Stimulated activated CD4-positive, alpha-beta T cell treated with anti-CD3 and anti-CD28 coated beads, Interleukin-1b, Interleukin-23, amount 100 ng/mL, for 24 hours (primary cell): ENCODE measurements at places on chromosomes 3 and 15.

DNA sequence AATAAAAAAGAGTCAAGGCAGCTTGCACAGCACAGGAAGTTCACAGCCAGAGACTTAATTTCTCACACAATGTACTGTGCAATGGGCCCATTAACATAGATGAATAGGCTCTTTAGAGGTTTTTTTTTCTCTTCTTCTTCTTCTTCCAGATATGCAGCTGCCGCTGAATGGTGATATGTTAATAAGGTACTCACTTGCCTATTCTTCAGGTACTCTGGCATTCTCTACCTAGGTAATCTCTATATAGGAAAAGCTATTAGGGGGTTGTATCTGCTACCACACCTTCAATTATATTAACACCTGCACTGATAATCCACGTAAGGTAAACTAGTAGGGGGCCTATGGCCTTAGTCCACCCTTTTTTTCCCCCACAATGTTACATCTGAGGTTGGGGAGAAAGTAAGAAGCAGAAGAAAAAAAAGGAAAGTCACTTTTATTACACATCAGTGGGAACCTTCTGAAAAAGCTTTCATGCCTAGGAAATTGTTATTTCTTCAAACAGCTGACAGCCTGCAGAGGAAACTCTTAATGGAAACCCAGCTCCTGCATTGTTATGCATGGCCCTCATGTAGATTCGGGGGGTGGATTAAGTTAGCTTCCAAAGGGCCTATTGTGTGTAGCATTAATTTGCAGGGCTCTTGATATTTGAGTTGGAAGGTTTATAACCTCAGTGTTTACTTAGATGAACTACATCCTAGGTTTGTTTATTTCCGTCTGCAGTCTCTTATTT lies 525.5 kb downstream of the ZIC1 start:
- DNase-seq: no peak

- DNase-seq: no peak
Observed at GRCh38 chr3:81452418-81452817, 309.0 kb downstream of the GBE1 start.

DNA sequence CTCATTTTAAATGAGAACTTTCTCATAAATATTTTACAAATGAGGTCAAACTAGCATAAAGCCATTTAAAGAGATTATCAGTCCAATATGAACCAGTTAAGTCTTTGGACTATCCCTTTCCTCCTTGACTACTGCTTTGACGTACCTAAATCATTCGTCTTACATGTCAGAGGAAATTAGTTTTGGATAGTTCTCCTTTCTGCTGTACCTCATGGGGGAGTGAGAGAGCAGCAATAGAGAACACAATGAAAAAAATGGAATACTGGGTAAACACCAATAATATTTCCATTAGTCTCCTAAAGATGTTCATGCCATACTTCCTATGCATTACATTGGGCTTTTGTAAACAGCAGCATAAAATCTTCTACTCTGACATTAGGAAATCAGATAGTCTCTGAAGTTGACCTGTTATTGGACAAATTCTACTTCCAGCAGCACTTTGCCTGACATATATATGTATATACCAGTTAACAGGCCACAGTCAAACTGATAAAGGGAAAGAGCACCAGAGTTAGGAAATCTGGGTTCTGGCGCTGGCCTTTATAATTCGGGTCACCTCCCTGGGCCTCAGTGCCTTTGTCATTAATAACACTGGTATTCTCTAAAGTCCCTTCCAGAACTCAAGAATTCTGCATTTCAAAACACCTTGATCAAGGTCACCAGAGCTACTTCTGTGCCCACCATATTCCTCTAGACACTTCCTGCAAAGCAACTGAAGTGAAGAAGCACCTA lies 26.8 kb downstream of the TIMMDC1 start:
- no peak for DNase-seq

GRCh38 chr3:143135150-143135549 lies 15.6 kb downstream of the CHST2 start:
- no peak for DNase-seq

- DNase-seq: no peak
Observed at GRCh38 chr3:128498901-128499530, 6.0 kb upstream of the GATA2 start.

- DNase-seq: no peak
Observed at GRCh38 chr3:126212620-126213378, 32.4 kb upstream of the ALDH1L1 start.

GRCh38 chr15:96273317-96274086 lies 57.0 kb upstream of the NR2F2 start:
- no peak for DNase-seq

- DNase-seq: no peak
Observed at GRCh38 chr3:152550284-152550683, 281.6 kb downstream of the MBNL1 start.

DNA sequence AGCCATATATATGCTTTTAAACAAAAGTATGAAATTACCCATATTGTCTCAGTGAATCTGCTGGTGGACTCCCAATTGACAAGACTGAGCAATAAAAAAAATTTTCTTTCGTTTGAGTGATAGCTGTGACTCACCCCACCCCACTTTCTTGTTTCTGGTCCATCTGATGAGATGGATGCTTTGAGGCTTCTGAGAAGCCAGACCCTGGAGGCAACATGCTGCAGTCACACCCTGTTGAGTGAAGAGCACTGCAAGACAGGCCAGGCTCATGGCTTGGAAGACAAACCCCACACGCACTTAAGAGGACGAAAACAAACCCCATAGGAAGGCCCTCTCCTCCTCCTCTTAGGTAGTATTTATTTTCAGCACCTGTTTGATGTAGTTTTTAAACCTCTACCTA lies 276.0 kb upstream of the TTC14 start:
- no peak for DNase-seq

- no peak for DNase-seq
Observed at GRCh38 chr15:63166219-63166618, 8.9 kb upstream of the RPS27L start.

DNA sequence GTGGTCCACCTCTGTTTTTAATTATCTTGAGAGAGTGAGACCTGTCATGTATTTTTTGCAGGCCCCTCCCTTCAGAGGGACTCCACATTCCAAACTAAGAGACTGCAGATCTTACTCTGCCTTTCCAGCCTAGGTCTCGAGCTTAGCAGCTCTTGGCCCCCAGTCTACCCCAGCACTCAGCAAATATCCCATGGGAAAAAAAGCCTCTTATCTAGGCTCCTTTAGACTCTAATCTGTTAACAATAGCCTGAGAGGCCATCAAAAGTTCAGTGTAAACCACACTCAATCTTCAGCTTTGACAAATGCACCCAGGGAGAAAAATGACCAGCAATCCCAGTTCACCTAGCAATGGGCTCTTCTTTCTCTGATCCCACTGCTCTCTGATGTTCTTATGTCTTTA lies 8.6 kb upstream of the BLM start:
- no peak for DNase-seq

DNA sequence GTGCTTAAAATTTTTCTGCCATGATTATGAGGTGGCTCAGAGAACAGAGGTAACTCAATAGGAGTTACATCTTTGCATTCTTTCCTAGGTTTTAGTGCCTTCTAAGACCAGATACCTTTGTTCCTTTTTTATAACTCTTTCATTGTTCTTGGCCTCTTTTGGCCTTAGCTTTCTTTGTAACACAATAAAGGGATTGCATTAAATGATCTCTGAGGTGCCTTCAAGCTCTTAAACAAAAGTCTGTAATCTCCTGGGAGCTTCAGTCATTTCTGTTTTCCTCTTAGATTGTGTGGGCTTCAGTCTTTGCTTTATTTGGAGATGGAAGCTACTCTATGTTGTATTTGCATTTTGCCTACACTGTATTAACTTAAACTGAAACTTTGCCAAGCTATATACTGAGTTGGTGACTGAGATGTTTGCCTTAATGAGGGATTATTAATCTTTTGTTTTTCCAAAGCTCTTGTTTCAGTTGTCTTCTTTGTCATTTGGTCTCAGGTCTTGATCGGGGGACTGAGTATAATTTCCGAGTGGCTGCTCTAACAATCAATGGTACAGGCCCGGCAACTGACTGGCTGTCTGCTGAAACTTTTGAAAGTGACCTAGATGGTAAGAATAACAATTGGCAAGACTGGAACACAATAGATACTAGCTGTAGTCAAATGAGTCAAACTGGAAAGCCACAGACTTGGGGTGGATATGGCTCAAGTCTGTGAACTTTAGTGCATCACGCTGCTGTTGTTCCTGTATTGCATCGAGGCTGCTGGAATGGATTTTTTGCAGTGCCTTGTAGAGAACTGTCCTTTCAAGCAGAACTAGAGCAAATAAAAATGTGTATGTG lies 110.3 kb downstream of the HCN4 start:
- no peak for DNase-seq

- no peak for DNase-seq
Observed at GRCh38 chr15:71577071-71577470, 233.3 kb upstream of the NR2E3 start.

DNA sequence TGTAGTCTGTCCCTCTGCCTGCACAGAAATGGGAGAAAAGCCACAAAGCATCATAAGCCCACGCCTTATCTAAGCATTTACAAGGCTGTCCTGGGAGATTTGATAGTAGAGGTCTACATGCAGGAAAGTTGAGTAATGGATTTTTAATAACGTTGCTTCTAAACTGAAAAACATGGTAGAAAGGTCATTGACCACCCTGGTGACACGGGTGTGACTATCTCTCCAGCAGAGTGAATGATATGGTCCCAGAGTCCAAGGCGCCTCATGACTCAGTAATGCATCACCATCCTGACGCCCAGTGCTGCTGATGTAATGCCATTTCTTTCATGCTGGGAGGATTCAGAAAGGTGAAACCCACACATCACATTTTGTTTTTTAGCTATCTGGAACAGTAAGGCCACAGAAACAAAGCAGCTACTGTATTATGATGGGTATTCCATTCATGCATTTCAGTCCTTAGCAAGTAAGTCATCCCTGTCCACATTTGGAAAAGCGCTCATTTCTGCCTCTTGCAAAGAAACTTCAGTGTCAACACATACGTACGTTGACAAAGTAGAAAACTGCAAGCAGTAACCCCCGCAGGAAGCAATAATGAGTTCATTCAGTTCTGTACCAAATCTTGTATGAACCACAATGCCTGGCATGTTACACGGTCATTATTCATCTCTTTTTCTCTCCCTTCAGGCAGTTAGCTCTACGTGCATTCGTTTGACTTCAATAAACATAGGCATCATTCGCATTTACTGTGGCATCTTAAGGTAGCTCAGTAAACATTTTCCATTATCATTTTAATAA lies 483.5 kb downstream of the GABRG3 start:
- no peak for DNase-seq

DNA sequence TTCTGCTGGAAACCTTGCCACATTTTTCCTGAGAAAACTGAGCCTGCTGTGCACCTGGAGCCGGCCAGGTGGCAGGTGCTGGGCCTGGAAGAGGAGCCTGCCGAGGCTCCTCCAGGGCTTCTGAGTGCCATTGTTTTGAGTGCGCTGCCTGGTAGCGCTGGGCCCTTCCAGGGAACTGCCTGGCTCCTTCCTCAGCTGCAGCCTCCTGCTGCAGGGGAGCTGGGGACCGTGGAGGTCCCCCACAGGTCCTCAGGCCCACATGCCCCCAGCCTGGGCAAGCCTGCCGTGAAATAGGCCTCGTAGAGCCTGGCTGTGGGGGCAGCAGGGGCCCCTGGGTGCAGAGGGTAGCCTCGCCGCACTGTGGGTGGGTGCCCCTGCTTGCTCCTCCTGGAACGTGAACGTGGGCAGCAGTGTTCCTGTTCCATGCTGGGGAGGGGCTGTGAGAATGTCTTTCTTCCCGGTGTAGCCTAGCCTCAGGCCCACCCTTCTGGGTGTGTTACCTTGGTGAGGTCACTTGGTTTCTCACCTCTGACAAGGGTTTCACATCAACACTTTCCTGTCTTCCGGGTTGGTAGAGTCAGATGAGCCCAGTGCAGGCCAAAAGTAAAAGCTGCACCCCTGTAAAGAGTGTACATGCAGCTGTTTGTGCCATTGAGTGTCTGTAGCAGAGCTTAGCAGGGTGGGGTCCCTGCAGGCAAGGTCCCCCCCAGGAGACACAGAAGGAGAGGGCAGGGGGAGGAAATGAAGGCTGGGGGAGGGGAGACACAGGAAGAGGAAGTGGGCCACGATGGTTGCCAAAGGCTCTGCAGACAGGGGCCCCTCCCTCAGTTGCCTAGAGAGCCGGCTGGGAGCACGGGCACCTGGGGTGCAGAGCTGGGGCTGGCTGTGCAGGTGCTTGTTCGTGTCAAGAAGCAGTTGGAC lies 34.5 kb downstream of the KLF13 start:
- DNase-seq: no peak

GRCh38 chr3:24129549-24129948 lies 184.5 kb downstream of the NR1D2 start:
- DNase-seq: no peak

DNA sequence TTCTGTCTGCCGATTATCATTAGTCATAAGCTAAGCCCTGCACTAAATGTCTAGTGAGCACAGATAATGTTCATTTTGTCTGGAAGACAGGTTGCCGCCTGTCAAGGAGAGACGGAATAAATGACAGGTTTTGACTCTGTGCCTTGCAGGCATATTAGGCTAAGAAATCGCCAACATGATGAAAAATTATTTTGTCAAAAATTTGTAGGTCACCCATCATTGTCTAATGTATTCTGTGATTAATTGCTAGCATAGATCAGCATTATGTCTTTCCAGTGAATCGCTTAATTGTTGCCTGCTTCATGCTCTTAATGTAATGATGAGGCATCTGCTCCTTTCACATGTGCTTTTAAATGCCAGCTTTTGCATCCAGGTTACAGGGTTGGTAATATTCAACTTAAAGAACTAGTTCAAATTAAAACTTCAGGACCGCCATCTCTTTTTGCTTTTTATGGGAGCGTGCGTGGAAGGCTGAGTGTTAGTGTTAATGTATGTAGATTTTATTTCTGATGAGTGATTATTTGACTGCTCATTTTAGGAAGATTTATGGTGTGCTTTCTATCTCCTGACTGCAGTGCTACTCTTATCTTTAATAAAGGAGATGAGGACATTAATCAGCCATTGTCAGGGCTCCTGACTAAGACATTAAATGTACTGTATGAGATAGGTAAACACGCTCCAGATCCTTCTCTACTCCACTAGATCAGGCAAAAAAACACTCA lies 120.8 kb upstream of the MEIS2 start:
- no peak for DNase-seq

DNA sequence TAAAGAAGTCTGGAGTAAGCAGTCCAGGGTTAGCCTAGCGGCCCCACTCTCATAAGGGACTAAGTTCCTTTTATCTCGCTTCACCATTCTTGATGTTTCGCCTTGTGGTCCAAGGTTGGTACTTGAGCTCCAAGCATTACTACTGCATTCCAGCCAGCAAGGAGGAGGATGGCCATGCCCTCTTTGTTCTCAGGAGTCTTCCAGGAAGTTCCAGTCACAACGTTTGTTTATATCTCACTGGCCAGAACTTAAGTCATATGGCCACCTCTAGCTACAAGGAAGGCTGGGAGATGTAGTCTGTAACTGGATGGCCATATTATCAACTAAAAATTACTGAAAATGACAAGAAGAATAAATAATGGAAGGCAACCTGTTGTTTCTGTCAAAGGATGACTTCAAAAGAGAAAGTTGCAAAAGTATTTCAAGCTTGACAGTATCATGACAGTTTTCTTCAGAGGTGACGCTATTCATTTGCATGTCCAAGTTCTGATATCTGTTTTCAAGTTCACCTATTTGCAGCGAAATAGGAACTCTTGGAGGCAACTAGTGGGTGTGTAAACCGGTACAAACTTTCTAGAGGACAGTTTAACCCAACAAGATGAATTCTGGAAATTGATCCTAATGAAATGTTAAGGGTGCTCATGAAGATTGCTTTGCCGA lies 118.6 kb downstream of the PGPEP1L start:
- no peak for DNase-seq
